Right atrium auricular region (tissue), 2 donors: ENCODE measurements at places on chromosomes 1 and 21. TPM values are rescaled to one million over a fixed set of nuclear protein-coding genes. Genes with fewer than 3 reads are reported as not detected.

GCSAML gene
- total RNA-seq, result not detected

KCNN3 gene
- 4.4 TPM for total RNA-seq

GRCh38 chr1:69661686-69662085 lies 94.0 kb downstream of the LRRC7 start:
- no peaks in the 10 kb centered on the region for H3K36me3 ChIP-seq
- no peak overlapping the region for H3K4me3 ChIP-seq
- H3K4me1 ChIP-seq, result no peaks in the 10 kb centered on the region
- H3K27ac ChIP-seq, result no peak overlapping the region
- no peaks in the 10 kb centered on the region for H3K27me3 ChIP-seq
- DNase-seq, result no peak

TAS1R1 gene
- not detected for total RNA-seq

TMEM222 gene
- total RNA-seq, result 13.6 TPM

RNF186 gene
- total RNA-seq, result not detected

DNA sequence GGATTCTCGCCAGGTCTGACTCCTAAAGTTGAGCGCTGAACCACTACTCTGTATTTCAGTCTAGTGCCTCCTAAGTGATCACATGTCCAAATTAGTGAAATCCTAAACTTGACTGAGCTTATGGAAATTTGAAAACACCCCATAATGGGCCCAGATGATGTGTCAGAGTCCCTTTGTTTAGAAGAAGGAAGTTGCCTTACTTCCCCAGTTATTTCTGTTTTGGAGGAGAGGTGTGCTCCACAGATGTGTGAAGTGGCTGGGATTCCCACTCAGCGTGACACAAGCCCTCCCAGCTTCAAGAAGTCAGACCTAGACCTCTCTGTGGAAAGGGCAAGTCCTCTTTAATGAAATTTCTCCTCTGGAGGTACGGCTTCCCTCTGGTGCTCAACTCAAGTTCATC lies 188.8 kb downstream of the TTLL7 start:
- DNase-seq, result no peak
- no peaks in the 10 kb centered on the region for H3K27me3 ChIP-seq
- no peak overlapping the region for H3K4me3 ChIP-seq
- H3K27ac ChIP-seq, result no peak overlapping the region
- no peaks in the 10 kb centered on the region for H3K36me3 ChIP-seq
